ENCODE measurements at places on chromosomes 16 and 17. TPM values are rescaled to one million over a fixed set of nuclear protein-coding genes. Genes with fewer than 3 reads are reported as not detected.

GRCh38 chr17:70072546-70073309, 2.3 kb upstream of the KCNJ16 start:
- no peak for DNase-seq

EFCAB13 gene
- total RNA-seq = 4.9 TPM

DNA sequence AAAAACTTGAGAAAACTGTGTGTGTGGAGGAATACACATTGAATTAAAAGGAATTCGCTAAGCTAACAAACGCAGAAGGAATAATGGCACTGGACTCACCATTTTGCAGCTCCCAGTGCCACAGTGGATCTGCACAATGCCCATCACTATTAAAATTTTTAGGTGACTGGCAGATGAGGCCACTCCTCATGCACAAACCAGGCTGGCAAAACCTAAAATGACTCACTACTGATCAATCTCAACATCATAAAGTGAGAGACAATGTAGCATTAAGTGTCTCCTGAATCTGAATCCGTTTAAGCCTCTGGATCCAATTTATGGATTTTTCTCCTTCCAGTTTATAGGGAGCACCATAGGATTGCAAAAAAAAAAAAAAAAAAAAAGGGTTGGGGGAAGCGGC, 20.6 kb downstream of the MYH10 start:
- DNase-seq = no peak

KRTAP4-5 gene
- total RNA-seq = not detected

TPPP3 gene
- total RNA-seq = 0.74 TPM

FAM20A gene
- 37.0 TPM for total RNA-seq

EFNB3 gene
- total RNA-seq = 0.90 TPM

TAT gene
- total RNA-seq = not detected

TMEM238L gene
- total RNA-seq = not detected

HP gene
- not detected for total RNA-seq

GRCh38 chr17:37792787-37793186, 47.9 kb upstream of the HNF1B start:
- no peak for DNase-seq

DNA sequence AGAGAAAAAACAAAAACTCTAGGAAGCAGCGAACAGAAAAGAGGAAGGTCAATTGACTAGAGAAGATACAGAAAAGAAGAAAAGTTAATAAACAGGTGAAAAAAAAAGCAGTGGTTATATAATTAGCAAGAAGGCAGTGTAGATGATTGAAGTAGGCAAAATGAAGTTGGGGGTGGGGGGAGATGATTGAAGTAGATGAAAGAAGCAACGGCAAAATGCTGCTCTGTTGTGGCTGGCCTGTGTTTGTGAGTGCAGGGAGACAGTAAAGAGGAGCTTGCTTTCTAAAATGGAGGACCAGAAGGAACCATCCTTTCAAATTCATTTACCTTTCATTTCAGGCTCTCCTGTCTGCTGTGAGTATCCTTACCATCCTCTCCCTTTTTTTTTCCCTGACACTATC, 3.6 kb downstream of the EVI2B start:
- DNase-seq = no peak

GRCh38 chr16:86471896-86472295, 38.4 kb upstream of the FOXF1 start:
- no peak for DNase-seq

NLRC5 gene
- 13.0 TPM for total RNA-seq

ZG16 gene
- total RNA-seq = not detected

All from fibroblast of the aortic adventitia (primary cell).